ENCODE measurements at places on chromosomes 6 and 20.

DNA sequence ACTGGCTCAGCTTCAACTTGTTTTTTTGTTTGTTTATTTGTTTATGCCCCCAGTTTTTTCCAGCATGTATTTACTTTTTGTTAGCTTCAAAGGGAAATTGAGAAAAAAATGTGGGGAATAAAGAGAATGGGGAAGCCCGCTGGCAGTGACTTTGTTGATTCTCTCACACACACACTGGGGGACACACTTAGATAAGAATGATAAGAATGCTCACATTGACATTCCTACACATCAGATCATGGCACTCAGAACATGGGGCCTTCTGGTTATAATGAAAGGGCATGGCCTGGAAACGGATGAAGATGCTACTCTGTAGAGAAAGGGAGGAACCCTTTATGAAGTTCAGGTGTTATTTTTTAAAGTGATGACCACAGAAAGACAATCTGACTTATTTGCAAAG is 15.6 kb upstream of the DAAM2 start:
- no peak for DNase-seq

GRCh38 chr6:16684896-16685554 is 76.2 kb downstream of the ATXN1 start:
- no peak for DNase-seq

GRCh38 chr20:2967841-2968240 is 75.6 kb upstream of the GNRH2 start:
- DNase-seq, result no peak

DNA sequence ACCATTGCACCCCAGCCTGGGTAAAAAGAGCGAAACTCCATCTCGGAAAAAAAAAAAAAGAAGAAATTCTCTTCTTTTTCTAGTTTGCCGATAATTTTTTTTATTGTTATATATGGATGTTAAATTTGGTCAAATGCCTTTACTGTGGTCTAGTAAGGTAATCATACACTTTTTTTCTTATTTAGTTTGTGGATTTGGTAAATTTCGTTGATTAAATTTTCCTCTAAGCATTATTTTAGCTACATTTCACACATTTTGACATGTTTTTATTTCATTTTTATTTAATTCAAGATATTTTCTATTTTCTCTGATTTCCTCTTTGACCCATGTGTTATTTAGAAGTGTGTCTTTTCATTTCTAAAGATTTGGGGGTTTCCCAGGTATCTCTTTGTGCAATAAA is 18.0 kb upstream of the ELOVL2 start:
- no peak for DNase-seq

- DNase-seq, result no peak
Observed at GRCh38 chr6:34746104-34746846, 11.0 kb upstream of the SNRPC start.

Data from NCI-H1694 treated with DMSO at 0.1 percent for 48 hours (cell line).